Suprapubic skin (tissue), 4 donors: ENCODE measurements at places on chromosomes 12 and 14. TPM values are rescaled to one million over a fixed set of nuclear protein-coding genes. Genes with fewer than 3 reads are reported as not detected.

- DNase-seq: no peak
These were observed 55.0 kb downstream of the AP5M1 start for GRCh38 chr14:57323721-57324120.

DNA sequence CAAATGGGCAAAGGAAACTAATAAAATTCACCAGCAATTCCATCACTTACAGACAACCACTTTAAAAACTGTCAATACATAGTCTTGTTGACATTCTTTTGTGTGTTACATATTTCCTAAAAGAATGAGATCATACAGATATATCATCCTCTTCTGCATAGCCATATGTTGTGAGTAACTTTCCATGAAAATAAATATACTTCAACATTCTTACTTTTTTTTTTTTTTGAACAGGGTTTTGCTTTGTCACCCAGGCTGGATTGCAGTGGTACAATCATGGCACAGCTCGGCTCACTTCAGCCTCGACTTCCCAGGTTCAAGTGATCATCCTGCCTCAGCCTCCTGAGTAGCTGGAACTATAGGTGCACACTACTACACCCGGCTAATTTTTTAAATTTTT is 20.9 kb downstream of the ZC2HC1C start:
- DNase-seq: no peak

- no peak for DNase-seq
These were observed 64.5 kb upstream of the ARHGAP5 start for GRCh38 chr14:32012571-32012970.

- DNase-seq: no peak
These were observed 238.0 kb upstream of the FOXN3 start for GRCh38 chr14:89654998-89655397.

GRCh38 chr12:116039081-116039480 is 238.4 kb downstream of the MED13L start:
- no peak for DNase-seq

- no peak for DNase-seq
These were observed 7.6 kb downstream of the GCH1 start for GRCh38 chr14:54894995-54895394.

DNA sequence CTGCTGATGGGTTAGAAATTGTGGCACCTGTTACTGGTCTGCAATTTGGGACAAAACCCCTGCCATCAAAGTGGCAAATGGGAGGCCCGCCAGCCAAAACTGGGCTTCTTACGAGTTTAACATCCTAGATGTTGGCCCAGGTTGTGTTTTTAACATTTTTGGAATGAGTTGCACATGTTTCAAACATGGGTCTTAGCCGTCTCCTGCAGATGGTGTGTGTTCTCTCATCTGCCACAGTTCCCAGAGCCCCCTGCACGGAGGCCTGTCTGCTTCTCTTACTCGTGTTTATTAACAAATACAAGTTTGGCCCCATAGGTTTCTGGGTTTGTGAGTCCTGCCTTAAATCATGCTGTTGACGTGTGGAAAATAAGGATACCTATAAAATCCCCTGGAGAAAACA is 46.5 kb downstream of the CACNA2D4 start:
- no peak for DNase-seq

DNA sequence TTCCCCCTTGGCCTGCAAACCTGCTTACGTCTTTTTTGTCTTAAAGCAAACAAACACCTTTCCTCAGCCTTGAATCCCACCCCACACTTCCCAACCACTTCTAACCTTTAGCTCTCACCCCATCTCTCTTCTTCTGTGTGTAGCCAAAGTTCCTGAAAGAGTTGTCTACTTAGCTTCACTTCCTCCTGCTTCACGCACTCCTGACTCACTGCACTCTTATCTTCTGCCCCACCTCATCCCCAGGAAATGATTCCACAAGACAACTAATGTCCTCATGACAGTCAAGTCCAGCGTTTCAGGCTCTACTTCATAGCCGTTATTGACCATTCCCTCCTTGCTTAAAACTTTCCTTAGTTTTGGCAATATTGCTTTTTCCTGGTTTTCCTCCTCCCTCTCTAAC is 22.4 kb downstream of the EIF2B2 start:
- no peak for DNase-seq

DNA sequence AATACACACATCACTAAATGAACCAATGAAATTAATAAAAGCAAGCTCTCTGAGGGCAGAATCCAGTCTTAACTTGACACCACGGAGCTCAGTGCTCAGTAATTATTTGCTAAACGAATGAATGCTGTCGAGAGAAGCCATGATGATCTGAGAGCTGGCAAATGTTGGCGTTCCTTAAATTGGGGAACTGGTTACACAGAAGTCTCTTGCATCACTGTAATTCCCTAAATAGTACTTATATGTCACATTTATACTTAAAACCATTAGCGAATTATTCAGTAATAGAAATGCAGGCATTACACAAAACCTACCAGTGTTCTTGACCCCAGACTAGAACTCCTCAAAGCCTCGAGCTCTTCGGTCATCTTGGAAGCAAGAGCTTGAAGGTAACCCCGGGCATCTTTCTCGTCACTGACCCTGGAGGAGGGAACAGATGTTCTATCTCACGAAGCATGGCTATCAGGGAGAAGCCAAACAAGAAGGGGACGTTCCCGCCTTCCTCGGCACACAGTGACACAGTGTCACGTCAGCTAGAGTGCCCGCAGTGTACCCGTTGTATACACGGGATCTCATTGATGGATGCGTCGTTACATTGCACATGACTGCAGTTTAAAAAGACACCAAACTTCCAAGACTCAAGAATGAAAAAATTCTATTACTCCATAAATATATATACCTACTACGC is 43.6 kb downstream of the AMN start:
- no peak for DNase-seq

Gene PZP
- not detected for total RNA-seq

DNA sequence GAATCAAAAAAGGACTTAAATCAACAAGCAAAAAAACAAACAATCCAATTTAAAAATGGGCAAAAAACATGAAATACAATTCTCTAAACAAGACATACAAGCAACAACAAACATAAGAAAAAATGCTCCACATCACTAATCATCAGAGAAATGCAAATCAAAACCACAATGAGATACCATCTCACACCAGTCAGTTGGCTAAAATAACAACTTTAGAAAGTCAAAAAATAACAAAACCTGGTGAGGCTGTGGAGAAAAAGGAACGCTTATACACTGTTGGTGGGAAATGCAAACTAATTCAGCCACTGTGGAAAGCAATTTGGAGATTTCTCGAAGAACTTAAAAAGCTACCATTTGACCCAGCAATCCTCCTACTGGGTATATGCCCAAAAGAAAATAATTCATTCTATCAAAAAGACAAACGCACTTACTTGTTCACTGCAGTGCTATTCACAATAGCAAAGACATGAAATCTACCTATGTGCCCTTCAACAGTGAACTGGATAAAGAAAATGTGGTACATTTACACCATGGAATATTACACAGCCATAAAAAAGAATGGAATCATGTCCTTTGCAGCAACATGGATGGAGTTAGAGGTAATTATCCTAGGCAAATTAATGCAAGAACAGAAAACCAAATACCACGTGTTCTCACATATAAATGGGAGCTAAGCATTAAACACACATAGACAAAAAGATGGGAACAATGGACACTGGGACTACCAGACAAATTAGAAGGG is 26.9 kb downstream of the PRKD1 start:
- DNase-seq: no peak

DNA sequence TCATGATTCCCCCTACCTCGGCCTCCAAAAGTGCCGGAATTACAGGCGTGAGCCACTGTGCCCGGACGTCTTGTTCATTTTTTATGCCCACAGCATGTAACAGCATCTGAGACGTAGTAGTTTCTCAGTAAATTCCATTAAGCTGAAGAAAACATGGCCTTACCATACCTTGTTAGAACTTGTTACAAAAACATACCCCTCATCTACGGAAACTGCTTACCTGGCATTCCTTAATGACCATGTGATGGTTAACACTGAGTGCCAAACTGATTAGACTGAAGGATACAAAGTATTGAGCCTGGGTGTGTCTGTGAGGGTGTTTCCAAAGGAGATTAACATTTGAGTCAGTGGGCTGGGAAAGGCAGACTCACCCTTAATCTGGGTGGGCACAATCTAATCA is 186.8 kb downstream of the CEP128 start:
- no peak for DNase-seq

GRCh38 chr12:2411616-2412304 is 359.0 kb downstream of the CACNA1C start:
- no peak for DNase-seq

- no peak for DNase-seq
These were observed 216.5 kb downstream of the PHLDA1 start for GRCh38 chr12:75814851-75815754.

DNA sequence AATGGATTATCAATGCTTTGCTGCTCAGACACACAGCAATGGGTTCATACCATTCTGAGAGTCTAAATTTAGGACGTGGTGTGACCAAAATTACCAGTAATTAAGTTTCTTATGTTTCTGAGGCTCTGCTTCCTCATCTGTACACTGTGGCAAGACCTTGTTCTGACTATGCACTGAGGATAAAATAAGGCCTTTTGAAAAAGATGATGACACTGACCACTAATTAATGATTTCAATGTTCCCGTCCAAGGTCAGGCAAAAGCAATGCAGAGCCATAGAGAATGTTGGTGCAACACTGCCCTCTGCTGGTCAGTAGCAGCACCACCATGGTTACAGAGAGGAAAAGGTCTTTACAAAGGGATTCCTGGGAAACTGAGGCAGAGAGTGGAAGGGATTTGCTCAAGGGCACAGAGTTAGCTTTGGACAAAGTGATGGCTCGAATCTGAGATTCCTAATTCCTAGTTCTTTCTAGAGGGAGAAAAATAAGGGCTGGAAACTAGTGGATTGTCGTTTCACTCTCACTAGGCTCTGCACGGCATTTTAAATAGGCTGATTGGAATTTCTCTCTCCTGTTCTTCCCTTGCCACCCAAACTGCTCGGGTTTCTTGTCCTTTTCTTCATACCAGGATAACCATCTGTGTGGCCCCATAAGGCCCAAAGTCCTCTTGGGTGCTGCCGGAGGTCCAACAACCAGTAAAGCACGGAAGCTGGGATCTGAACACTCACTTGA is 22.3 kb upstream of the P2RX7 start:
- no peak for DNase-seq
